Brain (organoid and tissue), 16 donors: ENCODE measurements at places on chromosomes 4 and X. TPM values are rescaled to one million over a fixed set of nuclear protein-coding genes. Genes with fewer than 3 reads are reported as not detected.

BEX4 gene
- polyA plus RNA-seq, result 133 TPM

CFI gene
- 2.2 TPM for polyA plus RNA-seq

GRCh38 chr4:67725132-67725531 is 24.2 kb upstream of the UBA6 start:
- DNase-seq, result no peak

DNA sequence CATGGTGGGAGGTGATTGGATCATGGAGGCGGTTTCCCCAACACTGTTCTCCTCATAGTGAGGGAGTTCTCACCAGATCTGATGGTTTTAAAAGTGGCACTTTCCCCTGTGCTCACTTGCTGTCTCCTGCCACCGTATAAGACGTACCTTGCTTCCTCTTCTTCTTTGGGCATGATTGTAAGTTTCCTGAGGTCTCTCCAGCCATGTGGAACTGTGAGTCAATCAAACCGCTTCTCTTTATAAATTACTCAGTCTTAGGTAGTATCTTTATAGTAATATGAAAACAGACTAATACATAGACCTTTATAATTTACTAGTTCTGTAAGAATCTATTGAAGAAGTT is 82.5 kb upstream of the PITX2 start:
- DNase-seq, result no peak

DNA sequence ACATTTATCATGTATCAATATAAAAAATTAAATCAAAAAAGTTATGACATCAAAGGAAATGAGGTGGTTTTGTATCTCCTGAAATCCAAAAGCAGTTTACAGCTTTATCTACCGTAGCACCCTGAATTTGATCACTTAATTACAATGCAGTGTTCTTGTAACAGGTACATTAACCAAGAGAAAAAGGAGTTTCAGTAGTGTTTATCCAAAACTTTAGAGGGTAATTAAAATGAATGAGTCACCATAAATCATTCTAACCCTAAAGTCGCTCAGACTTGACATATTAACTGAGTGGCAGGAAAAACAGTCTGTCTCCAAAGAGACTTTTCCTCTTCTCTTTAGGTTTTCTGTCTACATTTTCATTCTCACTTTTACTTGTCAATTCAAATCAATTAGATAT is 907.6 kb upstream of the EPHA5 start:
- no peak for DNase-seq

GRCh38 chr4:14877246-14878225 is 124.7 kb upstream of the CPEB2 start:
- no peak for DNase-seq
